ENCODE measurements at places on chromosomes 4 and X. TPM values are rescaled to one million over a fixed set of nuclear protein-coding genes. Genes with fewer than 3 reads are reported as not detected.

The TIMP1 gene
- 998 TPM for total RNA-seq

The FAM114A1 gene
- total RNA-seq, result 68.5 TPM

The HTRA3 gene
- 18.3 TPM for total RNA-seq

The ETNPPL gene
- total RNA-seq, result not detected
